ENCODE measurements at places on chromosomes 16 and 17.

DNA sequence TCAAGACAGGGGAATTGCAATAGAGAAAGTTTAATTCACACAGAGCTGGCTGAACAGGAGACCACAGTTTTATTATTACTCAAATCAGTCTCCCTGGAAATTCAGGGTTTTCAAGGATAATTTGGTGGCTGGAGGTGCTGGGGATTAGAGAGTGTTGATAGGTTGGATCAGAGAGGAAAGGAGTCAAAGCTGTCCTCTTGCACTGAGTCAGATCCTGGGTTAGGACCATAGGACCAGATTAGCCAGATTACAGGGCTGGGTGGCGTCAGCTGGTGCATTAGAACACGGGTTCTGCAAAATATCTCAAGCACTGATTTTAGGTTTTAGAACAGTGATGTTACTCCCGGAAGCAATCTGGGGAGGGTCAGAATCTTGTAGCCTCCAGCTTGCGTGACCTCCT, 1.8 kb upstream of the NSMCE1 start:
- no peak for DNase-seq

- no peak for DNase-seq
Observed at GRCh38 chr17:68205808-68206720, 41.8 kb upstream of the AMZ2 start.

- no peak for DNase-seq
Observed at GRCh38 chr17:8825802-8826201, 26.6 kb upstream of the MFSD6L start.

DNA sequence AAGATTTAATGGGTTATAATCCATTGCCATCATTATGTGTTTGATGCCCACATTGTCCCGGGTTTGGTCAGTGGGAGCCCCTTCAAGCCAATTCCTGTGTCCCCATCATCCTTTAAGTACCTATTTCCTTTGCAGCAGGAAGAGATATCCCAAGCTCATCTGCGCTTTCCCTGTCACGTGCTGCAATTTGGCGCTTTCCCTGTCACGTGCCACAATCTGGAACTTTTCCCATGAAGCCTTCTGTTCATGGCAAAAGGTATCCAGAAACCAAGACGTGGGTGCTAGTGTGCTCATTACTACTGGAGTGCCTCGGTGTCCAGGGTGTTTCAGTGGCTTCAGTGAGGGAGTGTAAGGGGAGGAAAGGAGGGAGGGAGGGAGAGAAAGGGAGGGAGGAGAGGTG, 168.5 kb downstream of the NPIPB11 start:
- DNase-seq, result no peak

DNA sequence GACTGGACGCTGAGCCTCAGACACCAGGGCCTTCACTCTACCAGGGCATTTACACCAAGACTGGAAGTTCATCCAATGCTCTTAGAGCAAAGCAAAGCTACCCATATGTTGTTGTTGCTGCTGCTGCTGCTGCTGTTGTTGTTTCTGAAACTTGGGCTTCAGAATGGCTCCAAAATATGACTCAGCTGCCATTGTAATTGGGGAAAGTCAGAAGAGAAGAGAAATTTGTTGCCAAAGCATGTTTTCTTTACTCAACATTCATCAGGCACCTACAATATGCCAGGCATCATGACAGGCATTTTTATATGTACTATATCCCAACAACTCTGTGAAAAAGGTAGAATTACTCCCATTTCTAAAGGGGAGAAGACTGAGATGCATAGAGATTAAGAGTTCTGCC, 11.9 kb downstream of the KRT32 start:
- DNase-seq, result no peak

GRCh38 chr17:31744511-31744951, 114.5 kb downstream of the COPRS start:
- no peak for DNase-seq

DNA sequence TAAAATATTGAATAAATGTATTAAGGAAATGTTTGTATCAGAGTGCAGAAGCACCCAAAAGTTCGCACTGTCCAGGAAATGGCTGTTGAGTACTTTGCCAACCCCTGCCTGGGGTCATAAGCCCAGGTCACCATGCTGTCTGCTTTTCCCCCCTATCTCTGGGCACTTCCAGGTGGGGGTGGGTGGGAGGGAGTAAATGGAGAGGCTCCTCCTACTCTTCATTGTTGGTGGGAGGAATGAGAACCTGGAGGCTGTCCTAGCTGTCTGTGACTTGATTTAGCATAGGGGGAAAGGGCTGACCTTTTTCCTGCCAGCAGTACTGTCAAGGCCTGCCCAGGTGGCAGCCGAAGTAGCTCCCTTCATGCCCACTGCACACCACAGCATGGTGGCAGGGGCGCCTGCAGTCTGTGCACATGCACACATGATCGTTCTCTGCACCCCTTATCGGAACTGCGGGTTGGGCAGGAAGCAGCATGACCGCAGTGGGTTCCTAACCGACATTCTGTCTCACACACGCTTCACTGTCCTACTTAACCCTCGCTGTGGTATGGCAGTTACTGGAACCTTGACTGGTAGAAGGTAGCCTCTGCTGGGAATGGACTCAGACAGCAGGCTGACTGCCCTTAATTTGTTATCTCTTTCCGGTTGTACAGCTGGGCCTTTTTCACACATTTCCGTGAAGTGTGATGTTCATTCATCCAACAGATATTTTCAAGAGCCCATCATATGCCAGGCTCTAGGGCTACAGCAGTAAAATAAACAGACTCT, 41.5 kb downstream of the LDHD start:
- peak; percentile 87 for DNase-seq

DNA sequence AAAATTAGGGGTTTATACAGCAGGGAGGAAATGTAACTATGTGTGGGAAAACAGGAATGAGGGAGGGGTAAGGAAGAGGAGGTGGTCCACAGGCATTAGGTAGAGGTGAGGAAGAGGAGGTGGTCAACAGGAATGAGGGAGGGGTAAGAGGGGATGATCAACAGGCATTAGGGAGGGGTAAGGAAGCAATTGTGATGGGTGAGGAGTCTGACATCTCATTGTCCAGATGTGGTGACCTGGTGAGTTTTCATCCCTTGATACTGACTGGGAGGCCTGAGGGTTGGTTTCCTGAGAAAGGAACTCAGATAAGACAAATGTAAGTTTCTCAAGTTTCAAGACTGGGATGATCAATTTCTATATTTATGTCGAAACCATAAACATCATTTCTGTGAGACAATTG, 206.2 kb upstream of the C16orf82 start:
- no peak for DNase-seq

DNA sequence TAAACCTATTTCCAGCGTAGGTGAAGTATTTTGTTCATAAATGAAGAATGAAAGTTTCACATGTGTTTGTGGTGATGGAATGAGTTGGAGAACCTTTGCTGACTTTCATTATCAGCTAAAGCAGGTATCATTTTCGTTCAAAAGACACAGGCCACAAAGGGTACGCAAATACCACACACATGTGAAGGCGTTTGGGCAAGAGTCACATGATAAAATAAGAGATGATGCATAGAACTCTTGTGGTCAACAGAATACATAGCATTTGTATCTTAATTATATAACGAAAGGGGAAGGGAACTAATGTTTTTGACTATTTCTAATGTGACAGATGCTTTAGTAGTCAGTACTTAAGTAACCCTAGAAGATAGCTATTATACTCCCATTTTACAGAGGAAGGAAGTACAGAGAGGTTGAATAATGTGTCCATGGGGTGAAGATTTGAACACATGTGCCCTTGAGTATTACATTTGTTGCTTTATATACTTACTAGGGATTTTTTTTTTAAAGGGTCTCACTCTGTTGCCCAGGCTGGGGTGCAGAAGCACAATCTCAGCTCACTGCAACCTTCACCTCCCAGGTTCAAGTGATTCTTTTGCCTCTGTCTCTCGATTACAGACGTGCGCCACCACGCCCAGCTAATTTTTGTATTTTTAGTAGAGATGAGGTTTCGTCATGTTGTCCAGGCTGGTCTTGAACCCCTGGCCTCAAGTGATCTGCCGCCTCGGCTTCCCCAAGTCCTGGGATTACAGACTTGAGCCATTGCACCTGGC, 4.8 kb downstream of the RPA1 start:
- DNase-seq, result no peak

DNA sequence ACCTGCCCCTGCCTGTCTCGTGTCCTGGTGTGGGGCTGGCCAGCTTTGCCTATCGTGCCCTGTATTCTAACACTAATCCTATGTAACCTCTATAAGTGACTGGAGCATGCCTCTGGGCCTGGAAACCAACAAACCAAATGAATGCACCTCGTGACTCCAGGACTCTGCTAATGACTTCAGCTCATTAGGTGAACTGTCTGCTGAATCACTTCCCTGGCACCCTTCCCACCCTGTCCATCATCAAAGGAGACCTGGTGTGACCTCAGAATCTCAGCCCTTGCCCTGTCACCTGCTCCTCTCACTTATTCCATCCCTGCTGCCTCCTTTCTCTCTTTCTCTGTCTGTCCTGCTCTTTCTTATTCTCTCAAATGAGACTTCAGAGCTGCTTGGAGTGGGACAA, 322.4 kb downstream of the CBLN1 start:
- DNase-seq, result no peak

GRCh38 chr16:85416228-85417109, 196.7 kb upstream of the GSE1 start:
- DNase-seq, result peak; percentile 76

DNA sequence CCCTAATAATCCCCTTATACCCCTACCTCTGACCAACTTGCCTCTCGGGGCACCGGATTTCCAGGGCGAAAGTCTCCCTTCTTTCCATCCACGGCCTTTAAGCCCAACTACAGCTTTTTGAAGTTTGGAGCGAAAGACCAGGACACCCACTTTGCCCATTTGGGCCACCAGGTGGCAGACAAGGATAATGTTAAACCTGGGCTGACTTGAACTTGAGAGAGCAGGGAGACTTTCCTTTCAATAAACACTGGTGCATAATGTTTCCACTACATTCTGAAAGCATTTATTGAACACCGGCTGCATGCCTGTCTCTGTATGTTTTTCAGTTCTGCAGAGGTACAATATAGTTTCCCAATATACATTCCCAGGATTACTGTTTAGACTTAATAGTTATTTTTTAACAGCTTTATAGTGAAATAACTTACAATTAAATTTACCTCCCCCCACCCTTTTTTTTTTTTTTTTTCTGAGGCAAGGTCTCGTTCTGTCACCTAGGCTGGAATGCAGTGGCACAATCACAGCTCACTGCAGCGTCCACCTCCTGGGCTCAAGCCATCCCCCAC, 6.9 kb upstream of the CES3 start:
- DNase-seq, result peak; percentile 59

GRCh38 chr17:44604768-44605485, 47.6 kb downstream of the FZD2 start:
- no peak for DNase-seq
